ENCODE measurements at places on chromosomes 11 and 22. TPM values are rescaled to one million over a fixed set of nuclear protein-coding genes. Genes with fewer than 3 reads are reported as not detected.

PATE2 gene
- total RNA-seq = not detected

TRIM48 gene
- total RNA-seq = not detected

LMF2 gene
- 64.2 TPM for total RNA-seq

SMIM35 gene
- not detected for total RNA-seq

TRIM51 gene
- not detected for total RNA-seq

PPFIBP2 gene
- total RNA-seq = 1.3 TPM

CDKN1C gene
- total RNA-seq = 309 TPM

APOL4 gene
- total RNA-seq = 2.2 TPM

SEPTIN5 gene
- total RNA-seq = 23.6 TPM

OR52I2 gene
- total RNA-seq = not detected

OR2AG1 gene
- not detected for total RNA-seq

DEUP1 gene
- not detected for total RNA-seq

Data from pericardium fibroblast (primary cell).